ENCODE measurements at places on chromosomes 6 and 20.

DNA sequence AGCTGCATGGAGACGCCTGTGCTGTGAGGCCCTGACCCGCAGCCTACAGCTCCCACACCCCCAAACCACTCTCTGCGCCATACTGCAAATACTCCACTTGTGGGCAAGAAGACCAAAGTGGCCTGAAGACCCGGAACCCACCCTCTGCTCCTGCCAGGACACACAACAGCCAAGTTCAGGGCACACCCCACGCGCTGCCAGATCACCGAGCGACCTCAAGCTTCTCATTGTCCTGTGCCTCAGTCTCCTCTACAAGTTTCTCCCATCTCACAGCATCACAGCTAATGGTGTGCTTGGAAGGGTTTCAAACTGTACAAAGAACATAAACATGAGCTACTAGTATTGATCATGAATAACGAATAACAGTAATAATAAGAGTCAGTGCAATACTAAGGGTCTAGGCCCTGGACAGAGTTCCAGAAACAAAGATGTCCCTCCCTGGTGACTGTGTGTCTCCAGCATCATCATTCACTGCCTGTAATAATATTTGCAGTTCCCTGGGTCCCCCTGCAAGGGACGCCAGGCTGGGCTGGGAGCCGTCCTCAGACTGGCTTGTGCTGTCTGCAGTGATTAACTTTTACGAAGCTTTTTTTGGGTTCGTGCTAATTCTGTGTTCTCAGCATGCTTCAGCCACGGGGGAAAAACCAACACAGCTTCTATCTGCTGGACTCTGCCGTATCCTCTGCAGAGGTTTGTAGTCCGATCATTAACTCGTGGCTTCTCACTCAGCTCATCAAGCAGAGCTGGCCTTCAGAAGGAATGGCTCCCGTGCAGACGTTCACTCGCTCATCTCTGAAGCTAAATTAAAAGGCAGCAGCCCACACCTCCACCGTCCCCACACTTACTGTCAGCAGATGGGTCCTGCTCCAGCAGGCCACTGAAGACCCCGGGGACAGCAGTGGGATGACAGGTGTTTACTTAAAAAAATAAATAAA, 81.6 kb upstream of the MPC1 start:
- ATAC-seq: no peak

GRCh38 chr6:14656649-14657048, 539.1 kb downstream of the CD83 start:
- ATAC-seq: no peak

DNA sequence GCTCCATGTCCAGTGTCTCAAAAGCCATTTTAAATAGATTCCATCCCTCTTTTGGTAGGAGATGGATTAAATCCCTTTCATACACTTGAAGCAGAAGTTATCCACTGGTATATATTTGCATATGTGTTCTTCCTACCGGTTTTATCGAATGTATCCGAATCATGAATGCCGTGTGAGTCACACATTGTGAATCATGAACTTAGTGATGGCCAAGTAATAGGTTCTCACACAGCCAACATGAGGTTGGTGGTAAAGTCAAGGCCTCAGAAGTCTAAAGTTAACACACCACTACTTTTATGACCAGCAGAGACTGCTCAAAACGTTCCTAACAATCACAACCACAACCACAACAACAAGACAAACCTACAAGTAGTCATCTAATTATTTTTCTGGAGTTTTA, 345.5 kb downstream of the THBS2 start:
- ATAC-seq: no peak

DNA sequence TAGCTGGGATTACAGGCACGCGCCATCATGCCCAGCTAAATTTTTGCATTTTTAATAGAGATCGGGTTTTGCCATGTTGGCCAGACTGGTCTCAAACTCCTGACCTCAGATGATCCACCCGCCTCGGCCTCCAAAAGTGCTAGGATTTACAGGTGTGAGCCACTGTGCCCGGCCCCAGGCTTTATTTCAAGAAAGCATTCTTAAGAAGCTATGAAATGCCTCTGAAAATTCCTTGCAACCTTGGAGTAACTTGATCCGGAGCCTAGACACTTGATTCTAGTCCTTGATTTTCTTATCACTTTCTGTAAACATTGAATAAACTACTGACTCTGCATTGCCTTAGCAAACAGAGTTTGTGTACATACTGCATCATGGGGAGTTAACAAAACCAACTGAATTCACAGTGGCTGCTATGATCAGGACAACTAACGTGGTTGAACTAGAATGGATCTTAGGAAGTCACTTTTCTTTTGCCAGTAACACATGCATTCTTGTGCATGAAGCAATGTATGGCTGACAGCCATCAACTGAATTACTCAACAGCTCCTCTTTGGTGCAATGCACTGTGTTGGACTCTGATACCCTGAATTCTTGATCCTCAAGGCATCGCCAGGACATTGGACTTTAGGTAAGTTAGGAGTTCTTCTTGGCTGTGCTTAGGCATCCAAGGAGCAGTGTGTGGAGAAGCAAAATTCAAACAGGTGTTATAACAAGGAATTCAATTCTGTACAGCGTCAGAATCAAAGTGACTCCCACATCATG, 102.8 kb upstream of the TMEM170B start:
- no peak for ATAC-seq

DNA sequence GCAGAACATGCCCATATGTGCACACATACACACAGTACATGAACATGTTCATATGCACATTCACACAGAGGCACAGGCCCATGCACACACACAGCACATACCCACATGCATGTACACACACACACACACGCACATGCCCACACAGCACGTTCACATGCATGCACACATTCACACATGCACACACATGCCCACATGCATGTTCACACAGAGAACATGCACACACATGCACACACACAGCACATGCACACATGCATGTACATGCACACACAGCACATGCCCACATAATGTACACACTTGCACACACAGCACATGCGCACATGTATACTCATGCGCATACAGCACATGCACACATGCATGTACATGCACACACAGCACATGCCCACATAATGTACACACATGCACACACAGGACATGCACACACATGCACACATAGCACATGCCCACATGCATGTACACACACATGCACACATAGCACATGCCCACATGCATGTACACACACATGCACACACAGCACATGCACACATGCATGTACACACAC, 25.9 kb downstream of the RNASET2 start:
- ATAC-seq: no peak

GRCh38 chr6:13496513-13497190, 9.3 kb upstream of the GFOD1 start:
- ATAC-seq: no peak

GRCh38 chr6:47308552-47309290, 984 bp downstream of the TNFRSF21 start:
- ATAC-seq: peak; percentile 10

- ATAC-seq: no peak
Measured at GRCh38 chr6:11689847-11690246, 88.8 kb downstream of the ADTRP start.

DNA sequence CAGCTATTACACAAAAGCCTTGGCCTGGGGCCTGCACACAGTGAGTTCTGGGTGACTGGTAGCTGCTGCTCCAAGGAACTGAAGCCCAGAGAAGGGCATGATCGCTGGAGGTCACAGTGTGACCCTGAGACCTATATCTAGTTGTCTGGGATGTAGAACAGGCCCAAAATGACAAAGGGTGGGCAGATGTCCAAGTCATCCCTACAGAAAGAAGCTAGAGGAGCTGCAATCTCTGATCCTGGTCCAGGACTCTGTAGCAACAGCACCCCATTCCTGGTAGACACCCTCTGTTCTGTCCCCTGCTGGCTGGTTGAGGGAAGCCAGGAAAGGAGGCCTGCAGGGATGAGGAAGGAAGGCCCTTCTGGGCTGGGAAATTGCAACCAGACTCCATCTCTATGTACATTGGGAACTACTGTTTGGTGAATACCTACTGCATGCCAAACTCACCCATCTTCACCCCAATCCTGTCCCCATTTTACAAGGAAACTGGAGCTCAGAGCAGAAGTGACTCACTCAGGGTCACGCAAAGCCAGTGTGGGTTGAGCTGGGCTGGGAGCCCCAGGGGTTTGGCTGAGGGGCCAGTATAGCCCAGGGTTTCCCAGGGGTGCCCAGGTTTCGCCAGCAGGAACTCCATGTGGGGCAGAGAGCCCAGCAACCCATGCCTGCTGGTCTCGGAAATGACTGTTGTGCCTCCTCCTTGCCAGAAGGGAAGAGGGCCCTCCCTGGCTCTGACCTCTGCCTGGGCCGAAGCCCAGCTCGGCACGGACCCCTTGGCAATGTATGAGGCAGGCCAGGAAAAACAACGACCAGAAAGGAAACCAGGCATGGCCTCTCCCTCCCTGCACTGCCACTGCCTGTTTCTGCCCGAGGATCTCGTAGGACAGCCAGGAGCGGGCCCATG, 44.9 kb upstream of the TLDC2 start:
- no peak for ATAC-seq

DNA sequence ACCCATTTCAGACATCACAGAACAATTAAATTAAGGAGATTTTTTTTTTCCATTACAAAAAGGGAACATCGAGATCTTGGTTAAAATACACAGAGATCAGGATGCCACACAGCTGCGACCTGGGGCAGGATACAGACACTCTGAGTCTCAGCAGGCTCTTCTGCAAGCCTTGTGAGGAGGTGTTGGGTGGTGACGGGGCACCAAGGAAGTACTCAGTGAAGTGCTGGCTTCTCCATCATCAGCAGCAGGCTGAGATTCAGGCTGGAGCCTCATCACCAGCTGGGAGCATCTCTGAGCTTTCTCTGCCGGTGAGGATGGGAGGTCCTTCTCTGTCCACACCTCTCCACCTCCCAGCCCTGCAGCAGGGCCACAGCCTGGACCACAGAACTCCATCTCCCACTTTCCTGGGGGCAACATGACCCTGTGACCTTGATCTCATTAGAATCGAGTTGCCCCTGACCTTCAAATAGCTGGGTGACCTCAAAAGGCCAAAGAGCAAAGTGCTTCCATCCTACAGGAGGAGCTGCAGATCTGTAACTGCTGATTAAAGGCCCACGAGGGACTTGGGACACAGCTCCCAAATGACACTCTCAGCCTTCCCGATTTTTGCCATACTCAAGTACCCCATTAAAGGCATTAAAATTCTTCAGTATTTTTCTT, 16.0 kb downstream of the PMEPA1 start:
- ATAC-seq: no peak

GRCh38 chr20:58784321-58785074, 66.2 kb downstream of the GNAS-AS1 start:
- no peak for ATAC-seq

Measured in stimulated activated memory B cell treated with anti-CD40 and anti-IgM and Interleukin-4, amounts not matched to agents 10 μg/mL and 1 μg/mL and 100 μg/mL, for 72 hours (primary cell).